ENCODE measurements at places on chromosomes 6 and 20.

GRCh38 chr20:2771631-2772080 is 28.8 kb downstream of the CPXM1 start:
- no peak for DNase-seq

DNA sequence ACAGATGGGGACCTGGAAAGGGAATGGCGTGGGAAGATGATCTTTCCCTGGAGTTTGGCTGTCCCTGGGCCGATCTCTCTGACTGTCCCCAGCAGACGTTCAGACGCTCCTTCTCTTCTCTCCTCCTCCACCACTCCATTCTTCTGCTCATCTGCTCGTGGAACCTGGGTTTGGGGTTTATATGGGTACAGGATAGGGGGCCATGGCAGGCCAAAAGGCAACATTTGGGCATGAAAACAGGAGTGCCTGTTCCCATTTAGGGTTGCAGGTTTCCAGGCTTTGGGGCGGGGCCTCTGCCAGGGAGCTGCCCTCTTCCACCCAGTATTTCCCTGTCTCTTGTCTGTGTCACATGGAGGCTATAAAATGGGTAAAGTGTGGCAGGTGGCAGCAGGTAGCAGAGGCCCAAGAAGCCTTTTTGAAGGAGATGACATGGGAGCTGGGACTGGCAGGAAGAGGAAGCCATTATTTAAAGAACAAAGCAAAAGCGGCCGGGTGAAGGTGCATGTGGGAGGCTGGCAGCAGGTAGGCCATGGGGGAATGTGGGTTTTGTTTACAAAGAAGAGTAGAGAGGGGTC is 203.7 kb downstream of the BMP7 start:
- DNase-seq, result no peak

- no peak for DNase-seq
Observed at GRCh38 chr20:38278131-38278530, 17.6 kb upstream of the KIAA1755 start.

GRCh38 chr20:1935696-1936366 is 40.6 kb downstream of the SIRPA start:
- DNase-seq, result no peak

DNA sequence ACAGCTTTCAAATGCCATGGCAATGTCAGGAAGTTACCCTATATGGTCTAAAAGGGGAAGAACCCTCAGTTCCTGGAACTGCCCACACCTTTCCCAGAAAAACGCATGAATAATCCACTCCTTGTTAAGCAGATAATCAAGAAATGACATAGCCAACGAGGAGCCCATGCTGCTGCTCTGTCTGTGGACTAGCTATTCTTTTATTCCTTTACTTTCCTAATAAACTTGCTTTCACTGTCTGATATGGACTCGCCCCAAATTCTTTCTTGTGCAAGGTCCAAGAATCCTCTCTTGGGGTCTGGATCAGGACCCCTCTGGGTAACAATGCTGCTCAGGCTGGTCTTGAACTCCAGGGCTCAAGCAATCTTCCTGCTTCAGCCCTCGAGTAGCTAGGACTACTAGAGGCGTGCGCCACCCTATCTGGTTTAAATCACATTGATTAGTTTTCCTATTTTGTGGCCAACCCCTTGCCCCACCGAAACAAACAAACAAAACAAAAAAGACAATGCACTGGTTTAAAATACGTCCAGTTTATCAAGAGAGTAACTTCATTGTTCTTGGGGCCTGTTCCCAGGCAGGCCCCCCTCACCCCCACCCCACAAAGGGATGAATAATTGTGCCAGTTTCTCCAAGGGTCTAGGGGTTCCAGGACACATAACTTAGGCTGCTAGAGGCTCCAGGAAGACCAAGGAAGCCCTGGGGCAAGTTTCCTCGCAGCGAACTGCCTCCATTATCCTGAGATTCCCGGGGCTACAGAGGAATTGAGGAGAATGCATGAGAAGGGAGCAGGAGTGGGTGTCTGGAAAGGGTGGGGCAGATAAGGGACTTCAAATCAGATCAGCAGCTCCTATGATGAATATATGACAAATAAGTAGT is 10.1 kb upstream of the AKAP12 start:
- no peak for DNase-seq

DNA sequence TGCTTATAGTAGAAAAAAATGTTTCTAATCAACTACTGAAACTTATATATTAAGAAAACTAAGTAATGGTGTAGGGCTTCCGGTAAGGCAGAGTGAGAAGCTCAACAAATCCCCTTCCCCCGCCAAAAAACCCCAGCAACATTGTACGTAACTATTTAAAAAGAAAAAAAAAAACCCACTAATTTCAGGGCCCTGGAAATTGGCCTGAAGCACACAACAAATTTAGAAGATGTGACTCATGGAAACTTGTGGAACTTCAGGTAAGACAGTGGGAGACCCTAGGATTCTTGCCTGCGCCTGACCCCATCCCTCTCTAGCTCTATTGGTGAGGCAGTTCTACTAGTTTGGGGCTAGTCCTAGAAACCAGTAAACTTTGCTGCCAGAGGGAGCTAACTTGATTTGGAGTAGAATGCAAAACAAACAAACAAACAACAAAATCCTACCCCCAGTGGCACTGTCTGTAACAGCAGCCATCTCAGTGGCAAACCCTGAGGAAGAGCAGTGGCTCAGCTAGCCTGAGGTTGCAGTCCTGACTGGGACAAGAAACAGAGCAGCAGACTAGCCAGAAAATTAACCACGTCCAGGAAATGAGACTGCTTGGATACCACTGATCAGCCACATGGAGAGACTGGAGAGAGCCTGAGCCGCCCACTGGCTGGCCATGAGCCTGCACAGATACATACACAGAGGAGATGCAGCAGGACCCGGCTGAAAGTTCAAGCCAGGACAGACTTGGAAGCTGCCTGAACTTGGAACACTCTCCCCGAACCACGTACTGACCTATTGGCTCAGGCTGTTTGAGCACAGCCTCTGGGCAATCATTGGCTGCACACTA is 135.1 kb downstream of the TBXT start:
- no peak for DNase-seq

- DNase-seq, result no peak
Observed at GRCh38 chr6:88848870-88849269, 114.5 kb downstream of the RNGTT start.

DNA sequence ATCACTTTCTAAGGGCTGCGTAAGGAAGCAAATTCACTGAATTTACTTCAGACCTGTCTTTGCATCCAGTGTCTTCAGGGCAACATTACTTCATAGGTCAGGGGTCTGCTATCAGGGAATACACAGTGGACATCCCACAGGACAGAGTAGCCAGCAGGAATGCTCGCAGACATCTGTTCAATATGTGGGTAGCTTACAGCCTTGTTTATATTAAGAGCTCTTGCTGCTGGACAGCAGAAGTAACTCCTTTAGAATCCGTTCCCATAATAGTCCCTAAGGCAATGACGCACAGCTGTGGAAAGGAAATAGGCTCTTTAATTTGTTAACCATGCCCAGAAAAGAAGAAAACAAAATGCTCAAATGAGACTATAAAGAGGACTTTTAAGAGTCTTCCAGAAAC is 198.7 kb downstream of the MOXD1 start:
- DNase-seq, result no peak

DNA sequence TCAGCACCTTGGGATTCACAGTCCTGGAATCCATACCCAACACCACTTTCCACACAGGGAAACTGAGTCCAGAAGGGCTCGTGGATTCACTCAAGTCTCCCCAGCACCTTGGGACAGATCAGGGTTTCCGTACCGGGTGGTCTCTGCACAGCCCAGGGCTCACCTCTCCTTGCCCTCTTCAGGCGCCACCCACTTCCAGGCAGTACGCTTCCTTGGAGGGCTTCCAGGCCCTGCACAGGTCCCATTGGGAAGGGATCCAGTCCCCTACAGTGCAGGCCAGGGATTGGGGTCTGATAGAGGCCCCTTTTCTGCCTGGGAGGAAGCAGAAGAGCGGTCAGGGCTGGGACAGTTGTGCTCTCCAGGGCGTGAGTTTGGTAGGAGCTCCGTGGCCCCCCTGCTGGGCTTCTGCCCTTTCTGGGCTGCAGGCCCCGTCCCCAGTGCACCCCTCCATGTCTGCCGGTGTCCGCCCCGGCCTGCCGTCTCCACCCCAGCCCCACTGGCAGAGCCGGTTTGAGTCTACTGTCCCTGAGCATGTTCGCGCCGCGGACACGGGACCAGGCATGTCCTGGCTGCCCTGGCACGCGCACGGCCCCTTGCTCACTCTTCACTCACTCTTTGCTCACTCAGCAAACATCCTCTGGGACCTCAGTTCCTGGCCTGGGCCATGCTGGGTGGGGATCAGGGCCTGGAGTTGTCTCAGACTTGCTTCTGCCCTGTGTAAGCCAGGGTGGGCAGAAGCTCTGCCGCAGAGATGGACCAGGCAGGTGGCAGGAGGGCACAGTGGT is 12.6 kb downstream of the SRC start:
- no peak for DNase-seq

GRCh38 chr6:131551902-131552301 is 21.1 kb upstream of the ARG1 start:
- DNase-seq, result no peak

GRCh38 chr20:9330151-9330550 is 184.2 kb upstream of the LAMP5 start:
- no peak for DNase-seq

DNA sequence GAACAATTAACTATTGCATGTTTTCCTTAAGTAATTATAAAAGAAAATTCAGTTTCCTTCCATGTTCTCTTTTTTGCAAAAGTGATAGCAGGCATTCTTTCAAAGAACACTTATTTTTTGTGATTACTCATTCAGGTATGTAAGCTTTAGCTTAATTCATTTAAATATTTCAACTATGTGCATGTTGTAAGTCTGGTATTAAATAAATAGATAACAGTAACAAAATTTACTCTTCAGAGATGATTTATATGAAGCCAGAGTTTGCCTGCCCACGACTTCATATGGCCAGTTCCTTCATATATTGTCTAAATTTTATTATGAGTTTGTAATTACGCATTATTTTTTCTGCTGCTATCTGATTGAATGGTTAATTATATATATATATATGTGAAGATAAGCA is 110.9 kb downstream of the ADGRG6 start:
- no peak for DNase-seq

- no peak for DNase-seq
Observed at GRCh38 chr6:7121700-7122241, 14.0 kb downstream of the RREB1 start.

- no peak for DNase-seq
Observed at GRCh38 chr6:70507161-70507560, 59.6 kb upstream of the SDHAF4 start.

Data from stimulated activated CD4-positive, alpha-beta T cell treated with anti-CD3 and anti-CD28 coated beads, Interleukin-1b, Interleukin-23, amount 100 ng/mL, for 1 hour (primary cell).